ENCODE measurements at places on chromosomes 5 and 9.

- DNase-seq = no peak
Observed at GRCh38 chr5:101370181-101370580, 467.1 kb upstream of the ST8SIA4 start.

DNA sequence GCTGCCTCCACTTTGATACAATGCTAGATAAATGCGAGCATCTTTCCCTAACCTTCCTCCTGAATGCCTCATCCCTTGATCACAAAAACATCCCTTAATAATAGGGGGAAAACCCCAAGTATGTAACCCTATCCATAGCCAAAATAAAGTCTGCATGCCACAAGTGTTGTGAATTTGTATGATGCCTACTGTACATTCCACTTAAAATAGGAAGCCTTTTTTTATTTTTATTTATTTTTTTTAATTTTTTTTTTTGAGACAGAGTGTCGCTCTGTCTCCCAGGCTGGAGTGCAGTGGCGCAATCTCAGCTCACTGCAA lies 207.0 kb downstream of the AOPEP start:
- no peak for DNase-seq

GRCh38 chr5:152532714-152533113 lies 127.6 kb upstream of the NMUR2 start:
- peak; percentile 37 for DNase-seq

DNA sequence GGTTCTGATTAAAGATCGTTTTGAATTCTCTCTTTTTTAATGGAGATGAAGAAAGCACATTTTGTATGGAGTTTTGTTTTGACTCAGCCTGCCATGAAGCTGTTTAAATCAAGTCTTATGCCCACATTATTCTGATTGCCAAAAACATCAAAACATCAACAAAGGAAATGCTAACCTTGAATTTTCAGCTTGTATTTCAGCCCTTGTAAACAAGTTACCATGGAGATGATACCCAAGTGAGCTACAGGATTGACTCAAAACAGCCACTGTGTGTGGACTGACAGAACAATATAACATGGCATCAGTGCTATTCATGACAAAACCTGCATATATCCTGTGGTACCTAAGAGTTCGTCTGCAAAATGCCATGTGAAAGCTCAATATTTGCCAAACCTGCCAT lies 1581.0 kb downstream of the MAT2B start:
- DNase-seq = no peak

GRCh38 chr9:81244631-81245030 lies 444.7 kb downstream of the TLE1 start:
- no peak for DNase-seq

DNA sequence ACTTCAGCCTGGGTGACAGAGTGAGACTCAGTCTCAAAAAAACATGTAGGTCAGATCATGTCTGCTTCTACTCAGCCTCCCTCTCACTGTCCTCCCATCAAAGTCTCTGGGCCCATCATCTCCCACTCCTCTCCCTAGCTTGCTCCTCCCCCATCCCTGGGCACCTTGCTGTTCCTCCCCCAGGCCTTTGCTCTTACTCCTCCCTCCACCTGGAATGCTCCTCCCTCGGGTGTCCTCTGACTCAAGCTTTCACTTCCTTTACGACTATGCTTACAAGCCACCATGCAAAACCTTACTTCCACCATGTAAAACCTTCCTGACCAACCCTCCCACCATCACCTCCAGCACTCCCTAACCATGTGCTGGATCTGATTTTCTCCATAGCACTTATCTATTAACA lies 51.5 kb downstream of the MTMR12 start:
- DNase-seq = no peak

DNA sequence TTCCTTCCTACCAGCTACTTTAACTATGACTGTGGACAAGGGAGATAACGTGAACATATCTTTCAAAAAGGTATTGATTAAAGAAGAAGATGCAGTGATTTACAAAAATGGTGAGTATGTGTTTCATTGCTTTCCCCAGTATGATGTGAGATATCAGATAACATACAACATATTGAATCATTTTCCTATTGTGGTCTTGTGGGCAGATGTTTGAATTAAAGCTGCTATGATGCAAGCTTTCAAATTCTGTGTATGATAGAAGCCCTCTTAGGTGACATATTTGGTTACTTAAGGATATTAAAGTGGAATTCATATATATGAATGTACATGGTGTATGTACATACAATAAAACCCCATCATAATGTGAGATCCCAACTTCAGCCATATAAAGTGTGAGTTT lies 59.5 kb downstream of the TEK start:
- no peak for DNase-seq

DNA sequence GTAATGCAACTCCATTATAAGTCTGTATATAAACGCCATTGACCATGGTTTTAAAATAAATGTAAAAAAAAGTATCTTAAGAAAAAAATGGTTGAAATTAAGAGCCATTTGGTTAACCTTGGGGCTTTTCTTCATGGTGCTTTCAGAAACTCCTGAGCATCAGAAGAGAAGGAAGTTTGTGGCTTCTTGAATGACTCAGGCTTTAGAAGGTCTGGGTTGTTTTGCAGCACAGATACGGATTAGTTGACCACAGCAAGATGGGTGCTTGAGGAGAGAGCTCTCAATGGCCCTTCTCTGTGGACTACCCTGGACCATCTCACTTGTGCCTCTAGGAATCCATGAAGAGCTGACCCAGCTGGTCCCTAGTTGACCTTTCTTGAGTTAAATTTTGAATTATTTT lies 189.5 kb downstream of the TMEM38B start:
- no peak for DNase-seq

DNA sequence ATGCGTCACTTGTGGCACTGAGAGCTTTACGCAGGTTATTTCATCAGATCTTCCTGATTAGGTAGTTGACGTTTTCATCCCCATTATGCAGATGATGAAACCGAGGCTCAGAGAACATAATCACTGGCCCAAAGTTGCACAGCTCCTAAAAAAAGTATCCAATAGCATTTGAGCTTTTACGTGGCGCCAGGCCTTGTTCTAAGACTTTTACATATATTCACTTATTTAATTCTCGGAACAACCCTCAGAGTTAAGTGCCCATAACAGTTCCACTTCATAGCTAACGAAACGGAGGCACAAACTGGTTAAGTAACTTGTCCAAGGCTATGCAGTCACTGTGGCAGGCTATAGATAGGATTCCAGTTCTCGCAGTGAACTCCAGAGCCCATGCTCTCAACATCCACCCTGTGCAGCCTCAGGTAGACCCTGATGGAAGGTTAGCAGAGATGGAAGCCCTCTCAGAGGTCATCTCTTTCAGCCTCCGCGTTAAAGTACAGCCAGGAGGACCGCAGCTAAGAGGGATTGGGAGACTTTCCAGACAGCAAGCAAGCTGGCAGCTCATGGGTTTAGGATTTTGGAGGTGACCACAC lies 39.3 kb downstream of the AMBP start:
- no peak for DNase-seq

DNA sequence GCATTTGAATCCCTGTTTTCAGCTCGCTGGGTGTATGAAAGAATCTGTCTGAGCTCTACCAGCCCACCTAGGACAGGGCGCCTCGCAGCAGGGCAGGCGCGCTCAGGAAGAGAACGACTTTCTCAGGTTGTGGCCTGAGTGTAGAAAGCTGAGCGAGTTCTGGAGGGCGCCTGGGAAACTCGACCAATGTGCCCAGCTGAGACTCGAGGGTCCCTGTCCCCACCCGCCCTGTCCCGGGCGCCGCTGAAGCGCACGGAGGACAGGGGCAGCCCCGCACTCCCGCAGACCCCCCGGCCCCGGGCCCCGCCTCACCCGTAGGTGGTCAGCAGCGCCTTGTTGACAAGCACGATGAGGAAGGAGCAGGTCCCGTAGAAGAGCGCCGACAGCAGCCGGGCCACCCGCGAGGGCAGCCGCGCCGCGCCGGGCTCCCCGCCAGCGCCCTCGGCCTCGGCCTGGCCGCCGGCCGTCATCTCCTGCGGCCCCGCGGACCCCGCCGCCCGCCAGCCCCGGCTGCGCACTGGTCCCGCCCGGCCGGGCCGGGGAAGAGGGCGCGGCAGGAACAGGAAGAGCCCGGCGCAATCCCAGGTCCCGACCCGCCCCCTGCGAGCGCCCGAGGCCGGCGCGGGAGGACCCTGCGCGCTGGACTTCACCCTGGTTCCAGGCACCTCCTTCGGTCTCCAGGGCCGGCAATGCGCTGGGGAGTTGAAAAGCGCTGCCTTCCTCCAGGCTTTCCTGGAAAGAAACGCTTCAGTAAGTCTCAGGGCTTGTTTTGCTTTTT lies at the start of gene SLC35D2:
TSS of gene SLC35D2 (minus strand) at position 547 of the 778 bp plus-strand sequence. CDS start at position 470, 77 bp downstream.
- DNase-seq = peak; percentile 6

- no peak for DNase-seq
Observed at GRCh38 chr9:134389642-134390041, 63.4 kb downstream of the RXRA start.

DNA sequence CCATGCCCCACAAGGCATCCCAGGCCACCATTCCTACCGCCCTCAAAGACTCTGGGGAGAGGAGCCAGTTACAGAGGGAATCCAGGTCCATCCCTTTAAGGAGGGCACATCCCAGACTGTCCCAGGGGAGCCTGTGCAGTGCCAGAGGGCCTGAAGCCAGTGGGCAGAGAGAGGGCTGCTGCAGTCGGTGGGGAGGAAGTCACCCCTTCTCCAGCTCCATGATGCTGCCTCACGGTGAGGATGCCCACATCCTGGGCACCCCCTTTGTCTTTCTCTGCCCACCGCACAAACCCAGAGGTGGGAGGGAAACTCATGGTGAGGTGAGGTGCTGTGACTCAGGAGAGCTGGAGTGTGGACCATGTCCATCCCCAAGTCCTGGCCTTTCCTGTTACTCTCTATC lies 26.2 kb upstream of the ANKRD33B start:
- DNase-seq = no peak

GRCh38 chr5:59020611-59021285 lies 437.9 kb downstream of the RAB3C start:
- DNase-seq = peak; percentile 20

GRCh38 chr5:29462241-29462640 lies 1731.2 kb upstream of the CDH6 start:
- no peak for DNase-seq

GRCh38 chr9:72537011-72537545 lies 15.7 kb downstream of the TMC1 start:
- no peak for DNase-seq

GRCh38 chr9:99419070-99419469 lies 197.0 kb downstream of the SEC61B start:
- DNase-seq = no peak

DNA sequence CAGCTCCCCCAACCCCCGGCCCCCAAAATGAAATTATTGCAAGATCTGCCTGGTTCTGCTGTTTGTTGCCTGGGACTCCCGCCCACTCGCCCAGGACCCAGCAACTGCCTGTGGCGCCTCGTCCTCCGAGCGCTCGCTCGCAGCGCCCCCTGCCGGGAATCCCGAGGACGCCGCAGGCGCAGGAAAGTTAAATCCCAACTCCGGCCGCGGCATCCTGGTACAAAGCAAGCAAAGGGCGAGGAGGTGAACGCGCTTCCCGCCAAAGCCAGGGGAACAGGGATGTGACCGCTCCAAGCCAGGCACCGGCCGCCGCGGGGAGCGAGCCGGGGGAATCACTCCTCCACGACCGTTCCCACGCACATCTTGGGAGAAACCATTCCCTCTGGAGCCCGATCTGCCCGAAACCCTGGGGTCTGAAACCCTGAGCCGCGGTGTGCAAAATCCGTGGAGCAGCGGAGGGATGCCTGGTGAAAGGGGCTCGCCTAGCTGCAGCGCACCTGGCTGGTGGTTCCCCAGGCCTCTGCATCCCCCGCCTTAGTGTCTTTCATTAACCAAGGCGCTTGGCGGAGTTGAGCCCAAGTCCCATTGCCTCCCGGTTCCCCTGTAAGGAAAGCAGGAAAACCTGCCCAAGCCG lies 1.3 kb downstream of the SEMA5A start:
- no peak for DNase-seq

DNA sequence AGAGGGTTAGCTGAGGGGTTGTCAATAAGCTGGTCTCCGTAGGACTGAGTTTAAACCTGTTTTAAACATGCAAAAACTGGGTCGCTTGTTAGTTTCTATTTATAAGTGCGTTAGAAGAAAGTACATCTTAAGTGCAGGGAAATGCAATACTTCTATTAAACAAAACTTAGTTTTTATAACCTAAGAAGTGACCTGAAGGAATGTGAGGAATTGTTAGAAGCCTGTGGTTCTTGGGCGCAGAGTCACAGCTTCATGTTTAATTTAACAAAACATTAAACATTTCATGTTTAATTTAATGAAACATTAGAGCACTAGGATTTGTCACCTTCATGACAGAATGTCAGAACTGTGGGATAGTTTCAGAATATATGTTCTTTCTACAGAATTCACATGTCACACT lies 469.2 kb upstream of the WWC1 start:
- DNase-seq = no peak

DNA sequence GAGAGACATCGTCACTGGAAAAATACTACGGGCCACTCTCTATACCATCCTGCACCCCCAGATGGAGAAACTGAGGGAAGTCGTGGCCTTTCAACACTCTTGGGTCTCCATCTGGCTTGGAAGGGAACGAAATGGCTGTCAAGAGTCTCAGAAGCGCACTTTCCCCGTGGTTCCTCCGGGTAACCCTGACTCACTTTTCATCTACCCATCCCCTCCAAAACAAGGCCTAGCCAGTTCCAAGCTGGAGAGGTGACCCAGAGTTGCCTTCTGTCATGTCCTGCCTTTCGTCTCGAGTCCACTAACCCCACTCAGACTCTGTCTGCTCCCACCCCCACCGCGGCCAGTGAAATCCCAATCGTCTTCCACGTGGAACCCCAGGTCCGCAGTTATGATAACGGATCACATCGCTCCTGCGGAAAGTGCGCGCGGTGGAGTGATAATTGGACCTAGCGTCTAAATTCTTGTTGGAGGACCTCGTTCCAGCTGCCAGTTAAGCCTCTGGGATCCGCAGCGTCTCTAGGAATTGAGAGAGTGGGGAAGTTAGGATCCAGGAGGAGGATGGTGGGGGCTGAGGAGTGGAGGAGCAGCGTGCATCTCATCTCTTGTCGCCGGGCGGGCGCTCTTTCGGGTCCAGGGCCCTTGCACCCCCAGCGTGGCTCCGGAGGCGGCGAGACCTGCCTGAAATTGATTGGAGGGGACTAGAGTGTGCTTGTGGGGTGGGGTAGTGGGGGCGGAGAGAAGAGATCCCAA lies 4.6 kb downstream of the CDKN2A start:
- no peak for DNase-seq

DNA sequence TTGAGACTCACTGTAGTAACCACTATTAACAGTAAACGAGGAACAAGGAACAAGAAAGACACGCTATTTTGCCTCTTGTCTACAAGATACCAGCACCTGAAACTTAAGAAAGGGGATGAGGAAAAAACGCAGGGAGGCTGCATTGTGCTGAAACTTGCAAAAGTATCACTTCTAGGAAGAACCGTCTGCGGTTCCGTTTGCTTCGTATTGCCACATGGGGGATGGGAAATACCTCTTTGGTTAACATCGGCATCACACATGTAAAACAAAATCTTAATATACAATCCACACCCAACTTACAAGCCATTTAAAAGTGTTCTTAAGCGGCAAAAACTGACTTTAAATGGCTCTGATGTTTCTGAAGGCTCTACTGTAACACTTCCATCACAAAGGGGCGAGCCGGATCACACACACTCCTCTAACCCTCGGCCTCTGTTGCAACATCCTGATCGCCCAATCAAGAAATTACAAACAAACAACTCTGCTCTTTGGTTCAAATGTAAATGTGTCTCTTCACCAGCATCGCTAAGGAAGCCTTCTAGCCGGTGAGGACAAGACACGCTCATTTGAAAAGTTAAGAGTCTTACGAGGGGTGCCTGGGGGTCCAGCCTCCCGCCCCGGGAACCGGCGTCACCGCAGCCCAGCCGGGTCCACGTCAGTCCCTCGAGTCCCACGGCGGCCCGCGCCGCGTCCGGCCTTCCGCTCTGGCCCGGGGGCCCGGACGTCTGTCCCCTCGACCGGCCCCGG lies 621 bp downstream of the SEC16A start:
- DNase-seq = no peak

All from T-helper 1 cell (primary cell).